ENCODE measurements at places on chromosomes 1 and 21.

GRCh38 chr1:57832612-57833011 is 408.8 kb upstream of the DAB1 start:
- DNase-seq: no peak

DNA sequence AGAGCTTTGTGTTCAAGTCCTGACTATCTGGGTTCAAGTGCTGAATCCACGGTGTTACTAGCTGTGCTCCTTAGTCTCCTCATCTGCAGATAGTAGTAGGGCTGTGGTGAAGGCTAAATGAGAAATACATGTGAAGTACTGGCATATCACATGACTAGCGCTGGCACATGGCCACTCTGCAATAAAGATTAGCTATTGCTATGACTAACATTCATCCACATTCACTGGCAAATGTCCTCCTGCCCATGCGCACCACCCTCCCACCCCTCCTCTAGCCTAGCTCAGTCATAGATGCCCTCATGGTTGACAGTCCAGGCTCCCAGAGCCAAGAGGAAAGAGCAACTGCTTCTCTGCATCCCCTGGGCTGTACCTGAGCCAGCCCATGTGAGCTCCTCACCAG is 8.5 kb upstream of the COL8A2 start:
- DNase-seq: peak; percentile 38

- peak; percentile 37 for DNase-seq
Measured at GRCh38 chr1:153395136-153395685, 4.3 kb upstream of the S100A8 start.

DNA sequence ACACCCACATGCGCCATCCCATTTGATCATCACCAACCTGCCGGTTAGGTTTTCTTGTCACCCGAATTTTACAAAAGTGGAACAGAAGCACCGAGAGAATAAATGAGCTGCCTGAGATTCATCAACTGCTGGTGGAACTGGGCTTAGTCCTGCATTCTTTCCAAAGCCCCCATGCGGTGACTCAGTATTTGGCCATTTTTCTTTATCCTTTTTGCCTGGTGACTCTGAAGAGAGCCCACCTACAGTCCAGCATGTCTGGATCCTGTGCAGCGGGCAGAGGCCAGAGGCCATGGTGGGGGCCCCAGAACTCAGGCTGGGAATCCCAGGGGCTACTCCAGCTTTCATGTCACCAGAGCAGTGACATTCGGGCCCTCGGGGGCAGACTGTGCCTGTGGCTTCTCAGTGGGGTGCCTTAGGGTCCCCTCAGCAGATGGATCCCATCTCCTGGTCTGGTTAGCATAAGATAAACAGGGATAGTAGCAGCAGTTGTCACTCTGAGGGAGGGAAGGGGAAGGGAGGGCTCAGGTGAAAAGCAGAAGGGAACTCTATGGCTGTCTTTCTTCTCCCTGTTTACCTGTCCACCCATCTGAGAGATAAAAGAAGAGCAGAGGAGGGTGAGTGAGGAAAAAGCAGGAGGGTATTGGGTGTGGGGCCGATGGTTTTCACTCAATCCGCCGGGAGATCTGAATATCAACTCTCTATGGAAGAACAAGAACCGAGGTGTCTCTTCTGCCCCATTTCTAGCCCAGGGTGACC is 63.2 kb downstream of the KIF26B start:
- no peak for DNase-seq

- no peak for DNase-seq
Measured at GRCh38 chr1:208029381-208030287, 118.7 kb upstream of the CD34 start.

DNA sequence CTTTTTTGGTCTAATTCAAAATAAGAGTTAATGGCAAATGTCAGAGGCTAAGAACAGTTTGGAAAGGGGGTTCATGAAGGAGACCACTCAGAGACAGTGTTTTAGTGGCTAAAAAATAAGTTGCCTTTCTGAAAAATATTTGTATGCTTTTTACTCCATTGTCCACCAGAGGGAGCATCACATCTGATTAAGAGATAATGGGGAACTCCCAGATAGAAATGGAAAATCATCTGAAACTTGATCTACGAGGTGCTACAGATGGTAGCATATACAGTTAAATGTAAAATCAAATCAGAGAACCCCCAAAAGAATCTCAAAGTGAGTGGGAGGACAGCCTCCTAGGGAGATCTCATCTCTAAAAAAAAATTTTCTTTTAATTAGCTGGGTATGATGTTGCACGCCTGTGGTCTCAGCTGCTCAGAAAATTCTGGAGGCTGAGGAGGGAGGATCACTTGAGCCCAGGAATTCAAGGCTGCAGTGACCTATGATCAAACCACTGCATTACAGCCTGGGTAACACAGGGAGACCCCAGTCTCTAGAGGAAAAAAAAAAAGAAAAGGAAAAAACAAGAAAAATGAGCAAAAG is 9.7 kb downstream of the SMYD3 start:
- DNase-seq: no peak

- DNase-seq: no peak
Measured at GRCh38 chr1:172323686-172324085, 96.8 kb upstream of the C1orf105 start.

DNA sequence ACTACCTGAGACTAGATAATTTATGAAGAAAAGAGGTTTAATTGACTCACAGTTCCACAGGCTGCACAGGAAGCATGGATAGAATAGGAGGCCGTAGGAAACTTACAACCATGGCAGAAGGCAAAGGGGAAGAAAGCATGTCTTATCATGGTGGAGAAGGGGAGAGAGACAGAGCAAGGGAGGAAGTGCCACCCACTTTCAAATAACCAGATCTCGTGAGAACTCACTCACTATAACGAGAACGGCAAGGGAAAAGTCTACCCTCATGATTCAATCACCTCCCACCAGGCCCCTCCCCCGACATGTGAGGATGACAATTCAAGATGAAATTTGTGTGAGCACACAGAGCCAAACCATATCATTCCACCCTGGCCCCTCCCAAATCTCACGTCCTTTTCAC is 4.7 kb upstream of the C21orf91 start:
- no peak for DNase-seq

DNA sequence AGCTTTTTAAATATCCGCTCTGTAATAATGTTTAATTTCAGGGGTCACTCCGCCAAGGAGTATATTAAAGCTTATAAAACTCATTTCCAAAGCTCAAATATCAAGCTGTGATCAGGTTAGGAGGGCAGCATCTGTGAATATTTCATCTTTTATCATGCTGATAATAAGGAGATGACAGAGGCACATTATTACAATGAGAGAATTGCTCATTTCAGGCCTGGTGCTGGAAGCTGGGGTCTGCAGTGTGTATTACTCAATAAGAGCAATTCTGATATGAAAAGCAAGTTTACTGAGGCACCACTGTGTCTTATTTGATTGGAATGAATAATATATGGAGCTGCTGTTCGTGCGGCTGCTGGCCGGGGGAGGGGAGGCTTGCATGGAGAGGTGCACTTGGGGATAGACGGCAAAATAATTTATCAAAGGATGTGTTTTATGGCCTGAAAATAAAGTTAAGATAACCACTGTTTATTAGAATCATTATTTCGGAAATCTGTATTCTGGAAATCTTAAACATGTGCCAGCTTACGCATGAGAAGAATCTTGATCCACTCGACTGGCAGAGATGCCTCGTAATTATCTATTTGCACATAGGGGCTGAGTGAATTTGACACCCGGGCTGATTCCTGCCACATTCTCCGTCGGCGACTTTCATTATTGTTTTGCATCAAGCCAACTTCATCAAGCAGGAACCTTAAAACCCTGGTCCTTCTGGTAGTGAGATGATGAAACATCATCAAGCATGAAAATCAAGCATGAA is 173.2 kb downstream of the RRAGC start:
- no peak for DNase-seq

GRCh38 chr1:210489491-210489890 is 160.8 kb downstream of the HHAT start:
- no peak for DNase-seq

- DNase-seq: no peak
Measured at GRCh38 chr21:46061518-46061917, 36.4 kb upstream of the COL6A2 start.

- DNase-seq: no peak
Measured at GRCh38 chr1:52523376-52523775, 29.5 kb downstream of the TUT4 start.

DNA sequence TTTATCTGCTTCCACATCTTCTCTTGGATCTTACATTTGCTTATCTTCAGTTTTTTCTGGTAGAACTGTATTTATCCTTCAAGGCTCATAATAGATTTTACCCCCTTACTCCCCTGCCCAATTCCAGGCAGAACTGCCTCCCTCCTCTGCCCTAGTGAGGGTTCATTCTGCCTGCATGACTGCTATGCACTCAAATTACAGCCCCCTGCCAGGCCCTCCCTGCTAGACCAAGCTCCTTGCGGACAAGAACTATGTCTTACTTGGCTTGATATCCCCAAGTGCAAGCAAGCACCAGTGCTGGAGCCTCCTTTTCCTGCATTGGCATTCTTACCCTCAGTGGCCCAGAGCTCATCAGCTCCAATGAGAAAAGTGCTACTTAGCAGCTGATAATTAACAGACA is 18.1 kb downstream of the MAPKAPK2 start:
- DNase-seq: no peak

- DNase-seq: no peak
Measured at GRCh38 chr1:150233359-150234308, 2.3 kb downstream of the ANP32E start.

- DNase-seq: no peak
Measured at GRCh38 chr1:63936276-63936675, 162.5 kb downstream of the ROR1 start.

GRCh38 chr1:218414060-218414728 is 69.1 kb downstream of the TGFB2 start:
- no peak for DNase-seq

- DNase-seq: no peak
Measured at GRCh38 chr1:47436979-47437446, 831 bp upstream of the FOXD2 start.

DNA sequence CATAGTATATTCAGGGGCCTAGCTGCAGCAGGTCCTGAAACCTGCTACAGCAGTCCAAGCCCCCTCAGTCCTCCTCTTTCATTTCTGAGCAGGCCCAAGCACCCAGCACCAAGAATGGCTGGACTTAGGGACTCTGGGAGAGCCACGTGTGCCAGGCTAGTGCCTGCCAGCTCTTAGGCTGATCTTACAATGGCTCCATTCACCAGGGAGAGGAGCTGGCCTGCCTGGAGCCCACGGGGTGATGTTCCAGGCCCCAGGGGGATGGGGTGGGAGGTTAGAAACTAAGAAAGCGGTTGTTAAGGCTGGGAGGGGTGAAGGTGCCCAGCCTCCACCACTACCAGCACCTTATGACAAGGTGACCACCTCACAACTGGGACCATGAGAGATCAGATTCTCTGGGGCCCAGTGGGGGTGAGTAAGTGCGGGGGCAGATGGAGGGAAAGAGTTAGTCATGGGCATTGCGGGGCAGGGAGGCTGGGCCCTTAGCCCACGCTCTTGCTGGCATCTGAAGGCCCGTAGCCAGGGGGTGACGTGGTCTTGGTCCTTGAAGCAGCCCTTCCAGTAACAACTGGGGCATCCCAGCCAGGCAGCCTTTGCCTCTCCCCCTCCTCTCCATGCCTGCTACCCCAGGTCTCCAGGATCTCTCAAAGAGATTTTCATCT is 30.3 kb upstream of the CLIC4 start:
- no peak for DNase-seq

GRCh38 chr1:211536606-211537005 is 42.4 kb downstream of the SLC30A1 start:
- no peak for DNase-seq

GRCh38 chr1:95650631-95651030 is 416.6 kb downstream of the RWDD3 start:
- DNase-seq: no peak

GRCh38 chr1:24248859-24249258 is 61.8 kb upstream of the IFNLR1 start:
- DNase-seq: no peak

DNA sequence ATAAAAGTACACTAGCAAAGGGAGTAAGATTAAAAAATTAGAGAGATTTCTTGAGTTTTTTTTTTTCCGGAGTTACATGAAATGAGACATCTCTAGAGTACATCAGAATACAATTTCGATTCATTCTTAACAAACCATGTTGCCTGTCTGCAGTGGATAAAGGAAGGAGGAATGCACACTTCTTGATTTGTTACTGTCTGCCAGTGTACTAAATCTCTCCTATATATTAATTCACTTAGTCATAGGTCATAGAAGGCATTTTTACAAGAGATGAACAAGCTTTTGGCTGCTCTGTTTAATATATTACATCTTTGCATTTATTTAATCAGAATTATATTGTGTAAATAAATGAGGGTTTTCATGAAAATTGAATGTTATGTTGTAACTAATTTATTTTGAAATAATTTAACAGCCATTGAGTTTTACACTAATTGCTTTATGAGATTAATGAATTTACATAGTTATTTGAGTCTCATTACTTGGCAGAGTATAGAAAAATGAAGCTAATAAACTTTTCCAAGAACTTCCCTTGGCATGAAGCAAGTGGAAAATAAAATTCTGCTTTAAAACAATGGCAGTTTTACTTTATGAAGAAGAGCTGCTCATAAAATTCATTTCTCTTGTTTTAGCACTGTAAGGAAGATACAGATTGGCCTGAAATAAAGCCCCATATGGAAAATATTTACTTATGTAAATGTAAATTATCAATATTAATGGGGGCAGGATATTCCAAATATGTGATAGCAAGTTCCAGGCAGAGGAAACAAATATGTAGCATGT is 1284.7 kb downstream of the BRINP3 start:
- no peak for DNase-seq

DNA sequence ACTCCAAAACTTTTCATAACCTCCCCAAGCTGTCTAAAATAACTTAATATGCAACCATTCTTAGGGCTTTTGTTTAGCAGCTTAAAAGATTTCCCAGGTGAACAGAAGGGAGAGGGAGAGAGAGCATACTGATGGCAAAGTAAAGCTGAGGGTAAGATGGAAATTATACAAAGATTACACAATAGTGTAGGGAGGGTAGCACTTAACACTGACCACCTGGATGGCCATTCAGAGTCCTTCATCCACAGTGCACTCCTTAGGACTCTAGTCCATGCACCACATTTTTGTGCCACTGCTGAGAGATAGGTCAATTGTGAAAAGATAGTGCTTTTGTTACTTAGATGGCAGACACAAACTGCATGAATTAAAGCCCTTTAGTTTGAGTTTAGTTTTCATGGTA is 574.6 kb downstream of the LMO4 start:
- no peak for DNase-seq

DNA sequence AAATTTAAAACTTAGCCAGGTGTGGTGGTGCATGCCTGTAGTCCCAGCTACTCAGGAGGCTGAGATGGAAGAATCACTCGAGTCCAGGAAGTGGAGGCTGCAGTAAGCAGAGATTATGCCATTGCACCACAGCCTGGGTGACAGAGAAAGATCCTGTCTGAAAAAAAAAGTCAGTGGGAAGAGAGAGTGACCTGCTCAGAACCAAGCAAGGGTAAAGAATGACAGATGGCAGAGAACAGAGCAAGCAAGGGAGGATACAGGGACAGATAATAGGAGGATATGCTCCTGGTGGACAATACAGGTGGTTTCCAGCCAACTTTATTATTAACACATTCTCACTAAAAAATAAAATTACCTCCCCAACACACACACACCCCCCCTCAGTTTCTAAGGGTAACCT is 4.6 kb upstream of the TMEM51 start:
- DNase-seq: no peak

GRCh38 chr1:46793126-46793525 is 5.7 kb upstream of the CYP4B1 start:
- no peak for DNase-seq

Measured in left ventricle myocardium inferior (tissue), 1 donor.